ENCODE measurements at places on chromosomes 13 and 19. TPM values are rescaled to one million over a fixed set of nuclear protein-coding genes. Genes with fewer than 3 reads are reported as not detected.
A peak's percentile ranks its signal among the peaks of the same experiment; 100 is the strongest.

- DNase-seq, result peak; percentile 47
- H3K4me1 ChIP-seq, result peaks cover 37% of the 10 kb centered on the region
- H3K27ac ChIP-seq, result peak overlapping the region; percentile 84
- H3K36me3 ChIP-seq, result no peaks in the 10 kb centered on the region
These were observed 259.5 kb downstream of the COL4A1 start for GRCh38 chr13:110047496-110047895.

The ZNF443 gene
- 7.3 TPM for total RNA-seq

GRCh38 chr19:20078581-20079031 is 806 bp downstream of the ZNF90 start:
- DNase-seq, result peak; percentile 25
- H3K27ac ChIP-seq, result peak overlapping the region; percentile 48
- peaks cover 39% of the 10 kb centered on the region for H3K4me1 ChIP-seq

- no peak overlapping the region for H3K27ac ChIP-seq
- DNase-seq, result no peak
- H3K27me3 ChIP-seq, result peaks cover 15% of the 10 kb centered on the region
- no peak overlapping the region for H3K4me3 ChIP-seq
- H3K4me1 ChIP-seq, result peaks cover 17% of the 10 kb centered on the region
These were observed 3.2 kb upstream of the ABCC4 start for GRCh38 chr13:95304453-95304852.

The C13orf42 gene
- total RNA-seq, result 0.21 TPM

The FAAP24 gene
- 2.8 TPM for total RNA-seq

GRCh38 chr13:95564733-95565291 is 12.3 kb downstream of the CLDN10 start:
- no peaks in the 10 kb centered on the region for H3K36me3 ChIP-seq
- H3K27ac ChIP-seq, result no peak overlapping the region
- no peak overlapping the region for H3K4me3 ChIP-seq
- no peak for DNase-seq
- H3K4me1 ChIP-seq, result no peaks in the 10 kb centered on the region

DNA sequence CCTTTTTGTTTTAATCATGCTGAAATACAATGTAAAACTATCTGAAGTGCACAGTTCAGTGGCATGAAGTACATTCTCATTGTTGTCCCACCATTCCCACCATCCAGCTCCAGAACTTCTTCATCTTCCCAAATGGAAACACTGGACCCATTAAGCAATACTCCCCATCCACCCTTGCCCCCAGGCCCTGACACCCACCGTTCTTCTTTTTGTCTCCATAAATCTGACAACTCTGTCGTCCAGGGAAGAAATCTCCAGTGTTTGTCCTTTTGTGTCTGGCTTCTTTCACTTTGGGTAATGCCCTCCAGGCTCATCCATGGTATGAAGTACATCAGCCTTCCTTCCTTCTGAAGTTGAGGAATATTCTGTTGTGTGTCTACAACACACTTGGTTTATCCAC is 2.6 kb upstream of the SLC15A1 start:
- H3K27me3 ChIP-seq, result peaks cover 12% of the 10 kb centered on the region
- H3K4me3 ChIP-seq, result no peak overlapping the region
- no peak overlapping the region for H3K27ac ChIP-seq
- peaks cover 10% of the 10 kb centered on the region for H3K36me3 ChIP-seq

The NOVA2 gene
- 86.0 TPM for total RNA-seq

GRCh38 chr13:111225810-111226546 is 94.5 kb upstream of the TEX29 start:
- peaks cover 7% of the 10 kb centered on the region for H3K27me3 ChIP-seq
- DNase-seq, result no peak
- H3K4me1 ChIP-seq, result peaks cover 44% of the 10 kb centered on the region
- H3K27ac ChIP-seq, result no peak overlapping the region

DNA sequence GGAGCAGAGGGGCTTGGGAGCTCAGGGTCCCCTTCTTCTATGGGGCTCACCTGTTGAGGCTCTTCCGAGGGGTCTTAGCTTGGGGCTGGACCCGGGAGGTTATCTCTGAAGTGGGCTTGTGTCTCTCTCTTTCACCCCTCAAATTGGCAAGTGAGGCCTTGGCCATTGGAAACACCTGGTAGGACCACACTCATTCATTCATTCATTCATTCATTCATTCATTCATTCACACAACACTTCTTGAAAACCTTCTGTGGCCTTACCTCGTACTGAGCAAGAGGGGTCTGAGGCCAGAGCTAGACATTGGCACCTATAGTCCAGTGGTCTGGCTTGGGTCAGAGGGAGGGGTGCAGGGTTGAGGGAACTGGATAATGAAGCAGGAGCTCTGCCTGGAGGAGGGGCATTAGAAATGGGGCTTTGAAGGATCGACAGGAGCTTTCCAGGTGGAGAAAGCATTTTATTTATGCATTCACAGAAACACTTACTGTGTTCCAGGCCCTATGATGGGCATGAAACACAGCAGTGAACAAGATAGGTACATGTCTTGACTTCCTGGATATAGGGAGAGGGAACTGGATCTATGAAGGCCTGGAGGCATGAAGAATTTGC is 5.5 kb downstream of the CELF5 start:
- no peak overlapping the region for H3K27ac ChIP-seq
- H3K27me3 ChIP-seq, result peaks cover 26% of the 10 kb centered on the region

DNA sequence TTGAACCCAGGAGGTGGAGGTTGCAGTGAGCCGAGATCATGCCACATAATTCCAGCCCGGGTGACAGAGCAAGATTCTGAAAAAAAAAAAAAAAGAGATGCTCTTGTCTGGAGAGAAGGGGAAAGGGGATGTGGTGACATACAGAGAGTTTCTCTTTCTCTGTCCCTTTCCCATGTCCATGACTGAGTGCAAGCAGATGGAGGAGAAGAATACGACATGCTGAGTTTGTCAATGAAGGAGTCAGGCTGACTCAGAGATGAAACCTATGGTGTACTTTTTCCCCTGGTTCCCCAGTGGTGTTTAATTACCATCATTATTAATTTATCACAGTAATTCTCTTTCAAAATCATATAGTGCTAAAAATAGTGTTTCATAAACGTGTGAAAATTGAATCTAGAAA is 448.8 kb downstream of the FOXO1 start:
- no peak overlapping the region for H3K4me3 ChIP-seq
- H3K27ac ChIP-seq, result no peak overlapping the region
- H3K27me3 ChIP-seq, result peaks cover 2% of the 10 kb centered on the region
- H3K4me1 ChIP-seq, result peaks cover 5% of the 10 kb centered on the region

DNA sequence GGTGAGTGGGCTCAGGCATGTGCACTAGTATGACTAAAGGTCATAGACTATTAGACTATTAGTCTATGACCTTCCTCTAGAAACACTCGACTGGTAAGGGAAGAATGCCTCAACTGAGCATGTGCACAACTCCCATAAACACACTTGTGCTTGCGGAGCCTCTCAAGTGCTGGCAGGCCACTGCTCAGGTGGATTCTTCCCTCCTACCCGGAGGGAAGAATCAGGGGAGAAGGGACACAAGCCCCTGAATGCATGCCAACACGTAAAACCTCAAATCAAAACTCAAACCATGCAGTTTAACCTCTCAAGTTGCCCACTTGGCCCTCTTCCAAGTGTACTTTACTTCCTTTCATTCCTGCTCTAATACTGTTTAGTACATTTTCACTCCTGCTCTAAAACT is 287.6 kb upstream of the SGCG start:
- no peak for DNase-seq
- no peaks in the 10 kb centered on the region for H3K4me1 ChIP-seq
- H3K36me3 ChIP-seq, result peaks cover 5% of the 10 kb centered on the region
- H3K4me3 ChIP-seq, result no peak overlapping the region

GRCh38 chr19:47135156-47135555 is 4.5 kb downstream of the SAE1 start:
- no peak overlapping the region for H3K4me3 ChIP-seq
- H3K27me3 ChIP-seq, result peaks cover 17% of the 10 kb centered on the region
- H3K36me3 ChIP-seq, result peaks cover 19% of the 10 kb centered on the region
- DNase-seq, result no peak
- H3K4me1 ChIP-seq, result peaks cover 33% of the 10 kb centered on the region

DNA sequence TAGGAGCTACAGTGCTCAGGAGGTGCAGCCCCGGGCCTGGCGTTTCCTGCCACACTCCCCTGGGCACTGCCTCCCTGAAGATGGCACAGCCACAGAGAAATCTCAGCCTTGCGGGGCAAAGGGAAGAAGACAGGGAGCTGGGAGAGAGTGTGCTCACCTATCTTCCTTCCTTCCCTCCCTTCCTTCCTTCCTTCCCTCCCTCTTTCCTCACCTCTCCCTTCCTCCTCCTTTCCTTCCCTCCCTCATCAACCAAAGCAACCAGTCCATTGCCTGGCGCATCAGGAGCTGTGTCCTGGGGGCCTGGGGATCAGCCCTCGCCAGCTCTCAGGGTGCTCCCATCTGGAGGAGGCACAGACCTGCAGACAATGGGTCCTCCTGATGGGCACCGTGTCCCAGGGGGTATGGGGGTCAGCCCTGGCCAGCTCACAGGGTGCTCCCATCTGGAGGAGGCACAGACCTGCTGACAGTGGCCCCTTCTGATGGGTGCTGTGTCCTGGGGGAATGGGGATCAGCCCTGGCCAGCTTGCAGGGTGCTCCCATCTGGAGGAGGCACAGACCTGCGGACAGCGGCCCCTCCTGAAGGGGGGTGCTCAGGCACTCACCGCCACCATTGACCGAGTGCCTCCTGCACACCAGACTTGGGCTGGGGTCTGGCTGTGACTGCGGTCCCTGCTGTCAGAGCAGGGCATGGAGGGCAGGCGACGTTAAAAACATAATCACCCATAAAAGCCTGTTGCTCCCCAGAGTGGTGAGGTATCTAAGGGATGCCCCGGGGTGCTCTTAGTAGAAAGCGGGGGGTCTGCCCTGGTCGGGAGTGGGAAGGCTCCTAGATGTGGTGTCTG is 120.2 kb downstream of the URI1 start:
- no peaks in the 10 kb centered on the region for H3K36me3 ChIP-seq
- H3K4me3 ChIP-seq, result no peak overlapping the region
- no peak for DNase-seq
- no peaks in the 10 kb centered on the region for H3K27me3 ChIP-seq

DNA sequence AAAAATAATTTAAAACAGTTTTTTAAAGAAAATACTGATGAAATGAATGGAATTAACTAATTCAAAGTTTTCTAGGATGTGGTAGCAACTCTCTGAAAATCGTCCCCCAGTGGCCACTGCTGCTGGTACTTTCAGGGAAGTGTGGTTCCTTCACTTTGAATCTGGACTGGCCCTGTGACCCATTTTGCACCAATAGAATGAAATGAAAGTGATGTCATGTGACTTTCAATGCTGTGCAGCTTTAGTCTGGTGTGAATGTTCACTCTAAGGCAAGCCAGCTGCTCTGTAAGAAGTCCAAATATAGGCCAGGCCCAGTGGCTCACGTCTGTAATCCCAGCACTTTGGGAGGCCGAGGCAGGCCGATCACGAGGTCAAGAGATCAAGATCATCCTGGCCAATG is 26.4 kb upstream of the HNRNPA1L2 start:
- H3K4me3 ChIP-seq, result no peak overlapping the region
- H3K27me3 ChIP-seq, result peaks cover 4% of the 10 kb centered on the region
- no peak overlapping the region for H3K27ac ChIP-seq
- peaks cover 31% of the 10 kb centered on the region for H3K36me3 ChIP-seq

- no peak overlapping the region for H3K27ac ChIP-seq
- H3K4me1 ChIP-seq, result no peaks in the 10 kb centered on the region
- H3K4me3 ChIP-seq, result no peak overlapping the region
- H3K27me3 ChIP-seq, result no peaks in the 10 kb centered on the region
- DNase-seq, result no peak
- no peaks in the 10 kb centered on the region for H3K36me3 ChIP-seq
These were observed 30.8 kb upstream of the RFC3 start for GRCh38 chr13:33787051-33787591.

The MTUS2 gene
- total RNA-seq, result 0.90 TPM

DNA sequence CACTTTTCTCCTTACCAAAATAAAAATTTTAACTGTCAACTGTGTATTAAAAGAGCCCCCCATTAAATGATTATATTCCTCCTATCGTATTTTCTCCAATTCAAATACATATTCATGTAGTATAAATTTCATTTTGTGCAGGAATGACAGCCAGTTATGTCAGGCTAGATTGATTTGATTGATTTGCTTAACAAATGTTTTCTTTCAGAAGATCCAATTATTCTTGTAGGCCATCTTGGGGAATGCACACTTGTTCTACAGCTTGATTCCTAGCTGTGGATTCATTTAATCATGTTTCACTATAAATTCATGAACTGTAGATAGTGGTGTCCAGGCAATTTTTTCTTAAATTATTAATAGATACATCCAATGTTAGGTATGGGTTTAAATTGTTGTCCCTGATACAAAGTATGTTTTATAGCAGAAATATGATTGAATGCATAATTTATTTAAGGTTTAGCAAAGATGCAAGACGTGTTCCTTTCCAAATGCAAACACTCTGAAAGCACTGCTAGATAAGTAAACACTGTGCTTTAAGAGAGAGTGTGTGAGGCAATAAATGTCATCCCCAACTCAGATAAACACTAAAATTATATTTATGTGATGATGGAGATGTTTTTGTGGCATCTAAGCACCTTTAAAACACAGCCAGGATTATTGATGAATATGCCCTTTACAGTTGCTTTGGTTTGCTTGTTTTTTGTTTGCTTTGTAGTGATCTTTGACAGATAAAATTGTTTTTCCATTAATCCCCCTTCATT is 531.1 kb downstream of the DCT start:
- H3K27me3 ChIP-seq, result no peaks in the 10 kb centered on the region
- H3K4me3 ChIP-seq, result no peak overlapping the region
- no peak for DNase-seq

- DNase-seq, result no peak
- H3K27me3 ChIP-seq, result peaks cover 5% of the 10 kb centered on the region
- no peak overlapping the region for H3K27ac ChIP-seq
- H3K4me3 ChIP-seq, result peak overlapping the region; percentile 88
- H3K36me3 ChIP-seq, result no peaks in the 10 kb centered on the region
- peaks cover 4% of the 10 kb centered on the region for H3K4me1 ChIP-seq
These were observed 639 bp upstream of the SLAIN1 start for GRCh38 chr13:77696879-77697216.

DNA sequence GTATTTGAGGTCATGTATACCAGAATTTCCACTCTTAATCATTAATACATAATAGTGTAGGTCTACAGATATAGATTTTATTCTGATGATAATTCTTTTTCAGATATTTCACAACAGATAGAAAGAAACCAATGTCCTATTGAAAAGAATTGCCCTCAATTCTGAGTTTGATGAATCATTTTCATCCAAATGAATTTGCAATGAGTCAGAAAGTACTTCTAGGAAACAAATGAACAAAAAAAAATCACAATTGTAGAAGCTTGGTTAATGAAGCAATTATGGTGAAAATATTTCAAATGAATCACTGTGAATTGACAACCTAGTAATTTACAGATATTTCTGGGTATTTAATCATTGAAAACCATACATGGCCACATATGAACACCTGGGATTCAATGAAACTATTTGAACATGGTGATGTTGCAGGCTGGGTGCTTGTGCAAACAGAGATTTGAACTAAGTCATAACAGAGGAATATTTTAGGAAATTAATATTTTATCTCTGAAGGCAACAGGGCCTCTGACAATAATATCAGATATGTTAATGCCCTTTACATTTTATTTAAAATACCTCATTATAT is 360.9 kb downstream of the SLITRK5 start:
- H3K4me3 ChIP-seq, result no peak overlapping the region
- no peaks in the 10 kb centered on the region for H3K27me3 ChIP-seq
- H3K4me1 ChIP-seq, result no peaks in the 10 kb centered on the region
- no peak overlapping the region for H3K27ac ChIP-seq
- H3K36me3 ChIP-seq, result no peaks in the 10 kb centered on the region
- no peak for DNase-seq

The KLF1 gene
- total RNA-seq, result 0.54 TPM

- peaks cover 33% of the 10 kb centered on the region for H3K27me3 ChIP-seq
- DNase-seq, result no peak
- H3K4me3 ChIP-seq, result no peak overlapping the region
These were observed 10.6 kb downstream of the NFIX start for GRCh38 chr19:13005861-13006370.

Measured in endothelial cell (in vitro differentiated cells).